ENCODE measurements at places on chromosomes 4 and X.
A peak's percentile ranks its signal among the peaks of the same experiment; 100 is the strongest.

DNA sequence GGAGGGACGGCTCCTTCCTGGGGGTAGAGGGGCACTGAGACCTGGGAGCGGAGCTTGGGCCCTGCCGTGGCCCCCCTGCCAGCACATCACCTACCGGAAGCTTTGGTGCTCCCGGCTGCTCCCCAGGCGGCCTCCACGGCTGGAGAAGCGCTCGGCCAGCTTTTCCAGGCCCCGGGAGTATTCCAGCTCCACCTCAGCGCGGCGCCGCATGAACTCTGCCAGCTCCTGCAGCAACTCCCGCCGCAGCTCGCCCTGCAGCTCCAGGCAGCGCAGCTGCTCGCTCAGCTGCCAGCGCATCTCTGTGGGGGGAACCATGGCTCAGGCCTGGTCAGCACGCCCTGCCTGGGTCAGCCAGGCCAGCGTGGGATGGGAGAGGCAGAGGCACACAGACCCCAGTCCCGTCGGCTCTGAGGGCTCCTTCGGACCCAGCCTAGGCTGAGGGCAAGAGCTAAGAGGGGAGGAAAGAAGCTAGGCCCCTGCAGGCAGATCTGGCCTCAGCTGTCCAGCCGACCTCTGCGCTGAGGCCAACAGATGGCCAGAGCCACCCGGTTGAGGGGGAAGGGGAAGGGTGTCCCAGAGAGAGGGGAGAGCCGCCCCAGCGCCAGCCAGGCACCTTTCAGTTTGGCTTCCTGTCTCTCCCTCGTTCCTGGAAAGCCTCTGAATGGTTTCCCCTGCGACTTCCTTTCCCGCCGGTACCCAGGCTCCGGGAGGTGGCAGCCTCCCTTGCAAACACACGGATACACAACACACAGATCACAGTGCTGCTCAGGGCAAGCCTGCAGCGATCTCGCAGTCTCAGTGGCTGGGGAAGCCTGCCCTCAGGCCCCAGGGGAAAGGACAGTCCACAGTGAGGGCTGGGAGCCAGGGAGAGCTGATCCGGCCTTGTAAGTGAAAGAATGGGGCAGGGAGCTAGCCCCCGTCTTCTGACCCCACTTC lies 4.3 kb downstream of the ARHGAP4 start:
- DNase-seq = no peak

- DNase-seq = no peak
These were observed 1393.4 kb downstream of the STIM2 start for GRCh38 chr4:28254003-28254402.

GRCh38 chrX:45743081-45743533 lies 542.4 kb upstream of the DIPK2B start:
- no peak for DNase-seq

DNA sequence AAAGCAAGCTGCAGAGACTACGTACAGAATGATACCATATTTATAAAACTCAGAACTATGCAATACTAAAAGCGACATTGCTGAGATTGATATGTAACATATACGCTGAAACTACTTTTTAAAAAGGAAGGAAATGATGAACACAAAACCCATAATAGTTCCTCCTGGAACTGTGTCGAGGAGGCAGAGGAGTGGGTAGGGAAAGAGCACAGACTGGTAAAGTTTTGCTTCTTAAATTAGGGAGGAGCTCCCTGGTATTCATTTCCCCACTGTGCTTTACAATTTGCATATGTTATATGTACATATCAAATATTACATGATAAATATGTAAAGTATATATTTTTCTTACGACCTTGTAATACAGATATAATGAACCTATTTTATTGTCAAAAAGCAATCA lies 13.9 kb downstream of the UFSP2 start:
- no peak for DNase-seq

DNA sequence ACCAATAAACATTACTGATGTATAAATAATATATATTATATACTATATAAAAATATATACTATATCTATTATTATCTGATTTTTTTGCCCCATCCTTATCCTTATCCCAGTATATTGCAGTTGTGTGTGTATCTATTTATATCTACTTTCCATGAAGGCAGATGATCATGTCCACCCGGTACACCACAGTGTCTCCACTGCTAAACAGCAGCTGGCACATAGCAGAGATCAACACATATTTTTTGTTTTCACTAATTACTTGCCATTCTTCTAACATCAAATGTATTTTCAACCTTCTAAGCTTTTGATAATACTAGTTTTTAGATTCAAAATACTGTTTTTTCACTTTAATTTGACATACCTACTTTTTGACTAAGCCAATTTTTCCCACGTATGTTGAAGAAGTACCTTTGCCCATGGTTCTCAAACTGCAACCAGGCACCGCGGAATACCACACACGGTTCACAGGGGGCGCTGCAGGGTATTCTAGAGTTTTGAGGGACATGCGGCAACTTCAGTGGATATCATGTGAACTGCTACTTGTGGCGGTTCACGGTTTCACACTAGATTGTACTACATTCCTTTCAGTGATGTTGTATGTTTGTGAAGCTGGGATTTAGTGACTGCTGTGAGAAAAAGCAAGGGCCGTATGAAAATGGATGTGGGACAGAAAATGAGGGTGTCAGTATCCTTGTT lies 182.5 kb upstream of the NPY2R start:
- peak; percentile 33 for DNase-seq

DNA sequence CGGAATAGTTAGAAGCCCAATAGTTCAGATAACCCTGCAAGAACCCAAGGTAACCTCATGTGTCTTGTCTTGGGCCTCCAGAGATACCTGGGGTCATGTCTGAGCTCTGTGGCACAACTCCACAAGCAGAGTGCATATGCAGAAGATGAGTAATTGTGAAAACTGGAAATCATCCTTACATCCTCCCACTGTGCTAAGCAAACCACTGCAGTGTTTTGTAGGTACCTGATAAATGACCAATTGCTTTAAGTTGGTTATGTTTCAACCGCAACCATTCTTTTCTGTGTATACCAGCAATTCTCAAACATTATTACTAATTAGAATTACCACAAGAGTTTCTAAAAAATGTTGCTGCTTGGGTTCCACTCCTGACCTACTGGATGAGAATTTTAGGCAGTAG lies 73.2 kb downstream of the CBLL2 start:
- no peak for DNase-seq

DNA sequence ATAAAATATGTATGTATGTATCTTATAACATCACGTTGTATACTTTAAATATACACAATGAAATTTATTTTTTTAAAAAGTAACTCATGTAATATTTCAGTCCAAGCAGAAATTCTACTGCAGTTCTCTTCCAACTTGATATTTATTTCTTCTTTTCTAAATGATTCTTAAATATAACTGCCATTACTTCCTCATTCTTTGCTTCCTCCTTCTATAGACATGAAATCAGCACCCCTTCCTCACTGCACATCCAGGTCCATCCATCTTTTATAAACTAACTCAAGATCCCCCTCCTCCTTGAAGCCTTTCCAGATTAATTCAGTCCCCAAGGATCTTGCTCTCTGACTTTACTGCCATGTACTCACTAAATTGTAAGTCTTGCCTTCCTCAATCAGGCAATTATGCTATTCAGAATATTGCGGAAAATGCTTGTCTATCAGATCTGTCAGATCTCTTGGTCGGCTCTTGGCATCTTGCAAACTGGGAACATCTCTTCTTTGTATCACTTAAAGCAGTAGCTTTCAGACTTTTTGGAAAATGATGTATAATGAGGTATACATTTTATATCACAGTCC lies 3.7 kb downstream of the GPRIN3 start:
- DNase-seq = no peak

DNA sequence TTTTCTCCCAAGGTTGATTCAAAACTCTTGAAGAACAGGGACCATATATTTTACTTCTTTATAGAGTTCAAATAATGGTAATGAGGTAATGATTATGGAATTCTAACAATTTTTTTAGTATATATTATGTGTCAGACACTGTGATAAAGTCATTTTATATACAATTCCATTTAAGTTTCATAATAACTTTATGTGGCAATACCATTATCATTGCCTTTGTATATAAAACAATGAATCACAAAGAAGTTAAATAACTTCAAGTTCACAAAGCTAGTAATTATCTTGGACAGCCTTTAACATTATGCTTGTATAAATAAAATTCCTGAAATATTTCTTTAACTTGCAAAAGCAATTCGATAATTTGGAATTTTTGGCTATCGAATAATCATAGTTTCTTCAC lies 20.6 kb downstream of the MAGEC1 start:
- DNase-seq = no peak

DNA sequence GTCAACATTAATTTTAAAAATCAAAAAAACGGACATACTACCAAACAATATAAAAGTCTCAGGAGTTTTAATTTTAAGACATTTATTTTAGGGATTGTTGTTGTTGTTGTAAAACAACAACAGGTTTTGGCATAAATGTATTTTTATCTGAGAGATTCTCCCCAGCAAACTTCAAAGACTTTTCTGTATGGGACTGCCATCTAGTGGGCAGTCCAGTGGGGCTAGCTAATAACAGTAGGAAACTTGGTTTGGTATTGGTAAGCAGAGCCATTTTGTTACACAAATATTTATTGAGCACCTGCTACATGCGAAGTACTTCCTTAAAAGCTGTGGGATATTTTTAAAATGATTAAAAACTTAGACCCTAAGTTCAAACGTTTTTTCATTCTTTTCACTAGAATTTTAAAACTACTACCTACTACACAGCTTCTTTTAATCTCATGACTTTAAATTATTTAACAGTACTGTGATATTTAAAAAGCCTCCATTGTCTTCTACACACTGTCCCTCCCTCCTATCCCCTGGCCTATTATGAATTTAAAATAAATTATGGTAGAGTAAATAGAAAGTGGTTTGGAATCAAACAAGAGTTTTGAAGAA lies 1028.4 kb upstream of the INTU start:
- peak; percentile 4 for DNase-seq

- DNase-seq = no peak
These were observed 282.5 kb downstream of the TMA16 start for GRCh38 chr4:163776957-163777356.

DNA sequence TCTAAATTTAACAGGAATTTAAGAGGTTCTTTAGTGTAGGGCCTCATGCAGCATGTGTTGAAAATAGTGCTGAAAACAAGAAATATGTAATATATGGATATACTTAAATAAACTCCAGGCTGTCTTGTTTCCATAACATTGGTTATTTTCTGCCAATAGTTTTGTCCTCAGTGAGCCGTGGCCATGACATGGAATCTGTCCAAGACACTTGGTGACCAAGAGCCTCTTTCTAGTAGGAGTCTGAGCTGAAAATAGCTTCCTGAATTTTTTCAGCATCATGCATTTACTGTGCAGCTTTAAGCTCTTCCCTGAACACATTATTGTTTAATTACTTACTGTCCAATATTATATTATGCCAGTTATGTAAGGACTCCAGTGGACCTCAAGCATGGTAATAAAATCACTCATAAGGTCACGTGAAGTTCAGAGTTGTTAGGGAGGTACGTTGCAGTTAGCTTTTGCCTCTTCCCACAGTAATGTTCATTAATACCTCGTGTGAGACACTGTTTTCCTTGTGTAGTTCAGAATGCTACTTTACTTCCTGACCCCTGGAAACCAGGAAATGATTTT lies 488.2 kb downstream of the GRID2 start:
- DNase-seq = no peak

DNA sequence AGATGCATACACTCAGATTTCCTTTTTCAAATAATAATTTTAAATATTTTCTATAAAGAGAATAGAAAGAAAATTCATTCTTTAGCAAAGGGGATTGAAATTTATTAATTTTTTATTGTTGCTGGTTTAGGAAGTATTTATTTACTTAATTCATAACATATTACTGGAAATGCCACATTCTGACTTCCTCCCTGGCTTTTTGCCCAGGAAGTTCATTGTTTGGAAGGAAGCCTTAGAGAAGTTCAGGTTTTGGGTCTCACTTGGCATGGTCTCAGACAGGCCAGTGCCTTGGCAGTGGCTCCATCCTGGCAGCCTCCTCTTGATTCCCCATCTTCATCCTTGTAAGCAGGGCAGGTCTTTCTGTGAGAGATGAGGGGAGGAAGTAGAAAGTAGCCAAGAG lies 50.5 kb downstream of the IL15 start:
- DNase-seq = peak; percentile 30

DNA sequence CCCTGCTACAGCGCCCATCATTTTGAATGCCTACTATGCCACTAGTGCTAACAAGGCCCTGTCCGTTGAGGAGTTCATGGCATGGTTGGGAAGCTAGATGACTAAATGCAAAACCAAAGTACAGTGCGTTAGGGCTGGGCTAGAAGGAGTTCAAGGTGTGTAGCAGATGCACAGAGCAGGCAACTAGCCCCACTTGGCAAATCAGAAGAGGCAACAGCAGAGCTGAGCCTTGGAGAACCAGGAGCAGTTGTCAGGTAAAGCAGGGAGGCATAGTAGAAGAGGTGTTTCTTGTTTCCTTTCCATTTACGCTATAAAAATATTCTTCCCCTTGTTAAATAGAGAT lies 146.6 kb upstream of the CPEB2 start:
- DNase-seq = no peak

GRCh38 chrX:12953420-12953819 lies 21.5 kb upstream of the TMSB4X start:
- no peak for DNase-seq

- DNase-seq = no peak
These were observed 16.4 kb downstream of the EPHA5 start for GRCh38 chr4:65653740-65654361.

GRCh38 chrX:24306440-24306839 lies 7.4 kb downstream of the SUPT20HL2 start:
- DNase-seq = no peak

GRCh38 chrX:106730401-106730800 lies 3.9 kb downstream of the RNF128 start:
- DNase-seq = no peak

- DNase-seq = no peak
These were observed 31.3 kb upstream of the TAPT1 start for GRCh38 chr4:16257611-16258010.

- no peak for DNase-seq
These were observed 154.4 kb upstream of the TLL1 start for GRCh38 chr4:165718660-165719059.

DNA sequence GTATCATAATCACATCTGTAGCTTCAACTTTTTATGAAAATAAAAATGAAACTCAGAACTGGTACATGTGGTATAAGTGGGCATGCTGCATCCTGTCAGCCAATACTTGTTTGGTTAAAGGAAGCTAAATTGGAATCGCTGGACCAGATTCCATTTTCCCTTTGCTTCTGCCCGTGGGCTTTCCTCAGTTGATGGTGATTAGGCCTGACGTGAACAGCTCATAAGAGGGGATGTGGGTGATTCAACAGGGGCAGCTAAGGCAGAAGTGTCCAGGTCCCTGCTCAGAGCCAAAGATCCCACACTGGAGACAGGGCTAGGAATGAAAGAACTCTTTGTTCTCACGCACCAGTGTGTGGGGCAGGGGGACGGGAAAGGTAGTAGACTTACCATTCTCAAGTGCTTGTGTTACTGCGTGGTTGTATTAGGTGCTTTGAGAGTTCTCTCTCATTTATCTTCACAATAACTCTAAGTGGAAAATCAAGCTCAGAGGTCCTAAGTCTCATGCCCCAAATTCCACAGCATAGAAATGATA lies 63.2 kb upstream of the GUCY1A1 start:
- no peak for DNase-seq

Data from adrenal gland (tissue), 19 donors.